Forelimb muscle (tissue), 1 donor: ENCODE measurements at places on chromosomes 1 and 21. TPM values are rescaled to one million over a fixed set of nuclear protein-coding genes. Genes with fewer than 3 reads are reported as not detected.

The S100B gene
- polyA plus RNA-seq = 9.2 TPM

The C1orf94 gene
- 0.06 TPM for polyA plus RNA-seq

The KRTAP23-1 gene
- not detected for polyA plus RNA-seq

DNA sequence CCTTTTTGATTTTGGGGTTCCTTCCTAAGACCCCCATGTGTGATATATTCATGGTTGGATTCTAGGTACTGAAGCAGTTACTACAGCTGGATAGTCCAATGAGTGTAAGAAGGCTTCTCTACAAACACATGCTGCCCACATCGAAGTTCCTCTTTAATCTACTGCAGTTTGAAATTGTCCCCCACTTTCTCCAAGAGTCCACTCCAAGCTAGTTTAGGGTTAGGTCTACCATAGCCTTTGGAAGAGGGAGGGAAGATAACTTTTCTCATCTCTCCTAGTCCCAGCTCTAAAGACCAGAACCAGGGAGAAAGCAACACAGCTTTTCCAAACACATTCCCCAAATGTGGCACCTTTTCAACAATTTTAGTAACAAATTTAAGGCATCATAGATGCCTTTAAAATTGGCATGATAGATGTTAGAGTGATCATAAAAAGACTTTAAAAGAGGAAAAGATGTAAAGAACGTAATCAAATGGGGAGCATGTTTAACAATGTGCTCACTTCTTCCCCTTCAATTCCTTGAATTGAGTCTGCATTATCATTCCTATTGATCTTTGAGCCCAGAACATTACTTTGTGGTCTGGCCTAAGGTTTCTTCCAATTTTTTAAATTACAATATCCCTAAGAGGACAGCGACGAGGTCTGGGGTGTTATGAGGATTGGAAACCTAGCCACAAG is 1.0 kb upstream of the EXO1 start:
- DNase-seq = no peak

DNA sequence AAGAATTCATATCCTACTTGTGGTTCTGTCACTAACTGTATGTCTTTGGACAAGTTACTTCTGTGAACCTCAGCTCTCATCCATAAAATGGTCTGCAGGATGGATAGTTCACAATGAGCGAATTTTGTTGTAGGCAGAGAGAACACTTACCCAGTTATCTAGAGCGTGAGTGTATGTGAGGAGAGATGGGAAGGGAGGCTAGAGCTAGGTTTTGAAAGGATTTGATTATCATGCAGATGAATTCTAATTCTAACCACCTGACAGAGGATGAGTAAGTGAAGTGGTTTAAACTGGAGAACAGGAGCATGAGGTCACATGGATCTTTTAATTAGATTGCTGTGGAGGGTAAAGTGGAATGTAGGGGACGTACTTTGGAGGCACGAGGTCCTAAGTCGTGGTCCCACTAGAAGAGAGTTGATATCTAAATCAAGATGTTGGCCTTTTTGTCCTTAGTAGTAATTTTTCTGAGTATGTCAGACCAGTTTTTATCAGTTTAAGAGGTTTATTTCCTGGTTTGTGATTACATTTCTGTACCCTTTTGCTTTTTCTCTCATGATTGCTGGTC is 5.0 kb downstream of the SUCO start:
- DNase-seq = no peak

DNA sequence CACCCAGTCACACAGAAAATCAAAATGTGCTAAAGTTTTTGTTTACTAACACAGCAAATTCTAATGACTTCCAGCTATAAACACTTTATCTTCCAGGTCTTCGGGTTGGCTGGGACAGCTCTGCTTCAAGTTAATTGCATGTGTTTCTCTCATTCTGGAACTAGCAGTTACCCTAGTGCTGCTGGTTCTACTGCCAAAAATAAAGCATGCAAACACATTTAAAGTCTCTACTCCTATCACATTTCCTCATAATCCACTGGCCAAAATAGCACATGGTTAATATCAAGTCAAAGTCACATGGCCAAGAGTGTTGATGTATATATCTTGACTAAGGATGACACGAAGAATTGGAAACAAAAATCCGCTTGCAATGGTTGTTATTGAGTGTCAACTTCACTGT is 973.1 kb upstream of the ADGRL2 start:
- no peak for DNase-seq

GRCh38 chr1:200894712-200895442 is at the start of gene INAVA:
Gene INAVA (plus strand): TSS chr1:200894900. CDS start chr1:200898401, 3,501 bp downstream.
- DNase-seq = no peak
